ENCODE measurements at places on chromosomes 13 and 19. TPM values are rescaled to one million over a fixed set of nuclear protein-coding genes. Genes with fewer than 3 reads are reported as not detected.

- DNase-seq = no peak
These were observed 489.6 kb upstream of the MIR17HG start for GRCh38 chr13:90857921-90858320.

DNA sequence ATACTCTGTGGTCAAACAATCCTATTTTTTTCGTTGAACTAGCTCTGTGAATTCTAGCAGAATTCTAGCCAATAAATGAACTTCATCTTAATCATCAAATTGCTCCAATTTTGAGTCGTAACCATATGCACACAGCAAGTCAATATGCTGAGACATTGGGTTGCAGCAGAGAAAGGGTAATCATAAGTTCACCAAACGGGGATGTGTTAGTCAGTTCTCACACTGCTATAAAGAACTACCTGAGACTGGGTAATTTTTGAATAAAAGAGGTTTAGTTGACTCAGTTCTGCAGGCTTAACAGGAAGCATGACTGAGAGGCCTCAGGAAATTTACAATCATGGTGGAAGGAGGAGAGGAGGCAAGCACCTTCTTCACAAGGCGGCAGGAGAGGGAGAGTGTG, 67.7 kb upstream of the ABCC4 start:
- no peak for DNase-seq

DNA sequence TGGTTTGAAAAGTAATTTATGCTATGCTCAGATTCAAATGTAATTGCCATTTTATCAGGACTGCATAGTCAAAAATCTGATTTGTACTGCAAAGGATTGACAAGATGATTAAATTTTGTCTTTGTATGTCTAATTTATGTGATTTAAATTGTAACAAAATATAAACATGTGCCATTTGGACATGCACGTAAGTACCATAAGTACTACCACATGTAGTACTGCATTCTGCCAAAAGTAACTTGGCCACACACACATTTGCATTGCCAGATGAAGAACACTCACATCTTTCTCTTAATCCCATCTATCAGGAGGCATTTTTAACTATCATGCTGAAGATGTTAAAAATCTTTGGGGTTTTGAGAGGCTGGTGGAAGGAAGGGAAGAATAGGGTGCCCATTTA, 133.3 kb downstream of the KLF12 start:
- no peak for DNase-seq

- DNase-seq = no peak
These were observed 2.3 kb downstream of the DDX39A start for GRCh38 chr19:14416817-14417231.

- no peak for DNase-seq
These were observed 630 bp downstream of the SPPL2B start for GRCh38 chr19:2329149-2329478.

DNA sequence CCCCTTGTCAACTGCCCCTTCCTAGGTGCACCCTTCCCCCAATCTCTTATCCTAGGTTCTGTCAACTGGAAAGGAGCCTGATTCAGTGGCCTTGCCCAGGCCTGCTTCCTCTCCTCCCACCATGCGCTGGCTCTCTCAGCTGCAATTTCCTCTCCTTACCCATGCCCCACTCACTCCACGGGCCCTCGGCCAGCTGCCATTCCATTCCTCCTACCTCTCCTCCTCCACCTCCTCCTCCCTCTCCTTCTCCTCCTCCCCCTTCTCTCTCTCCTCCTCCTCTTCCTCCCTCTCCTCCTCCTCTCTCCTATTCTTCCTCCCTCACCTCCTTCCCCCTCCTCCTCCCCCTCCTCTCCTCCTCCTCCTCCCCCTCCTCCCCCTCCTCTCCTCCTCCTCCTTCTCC, 9.6 kb upstream of the TIMM44 start:
- DNase-seq = no peak

GRCh38 chr19:47240996-47241918, 10.3 kb upstream of the BBC3 start:
- DNase-seq = peak; percentile 97

GRCh38 chr19:57759096-57759495, 10.4 kb upstream of the ZNF586 start:
- no peak for DNase-seq

DNA sequence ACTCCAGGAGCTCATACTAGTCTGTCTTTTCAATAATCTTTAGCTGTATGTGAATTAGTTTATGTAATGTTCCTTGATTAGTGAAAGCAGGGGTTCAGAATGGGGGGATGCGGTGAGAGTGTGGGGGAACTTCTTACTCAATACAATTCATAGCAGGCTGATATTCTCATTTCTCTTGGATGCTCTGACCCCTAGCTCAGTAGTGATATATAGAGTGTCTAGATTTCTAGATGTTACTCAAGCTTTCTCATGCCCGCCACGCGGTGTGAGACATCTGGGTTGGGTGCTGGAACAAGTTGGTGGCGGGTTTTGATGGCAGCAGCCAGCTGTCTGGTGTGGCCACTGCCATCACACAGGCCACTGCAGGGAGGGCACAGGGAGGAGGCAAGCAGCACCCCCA, 39.3 kb upstream of the FLT1 start:
- DNase-seq = no peak

DNA sequence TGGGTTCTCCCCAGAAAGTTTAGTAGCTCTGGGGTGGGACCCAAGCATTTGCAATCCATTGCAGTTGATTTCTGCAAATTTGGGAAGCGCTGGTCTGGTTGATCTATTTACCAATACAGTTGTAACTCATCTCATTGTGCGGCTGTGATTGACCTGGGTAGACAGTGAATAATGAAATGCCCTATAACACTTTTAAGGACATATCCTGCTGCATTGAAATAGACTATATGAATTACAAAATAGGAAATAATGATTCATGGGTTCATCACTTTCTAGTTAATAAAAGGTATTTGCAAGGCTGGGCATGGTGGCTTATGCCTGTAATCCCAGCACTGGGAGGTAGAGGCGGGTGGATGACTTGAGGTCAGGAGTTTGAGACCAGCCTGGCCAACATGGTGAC, 59.0 kb upstream of the FARP1 start:
- DNase-seq = no peak

- DNase-seq = peak; percentile 96
These were observed 29.4 kb upstream of the PTPRS start for GRCh38 chr19:5369962-5370367.

GRCh38 chr13:54927538-54927937, 1898.9 kb downstream of the OLFM4 start:
- no peak for DNase-seq

DNA sequence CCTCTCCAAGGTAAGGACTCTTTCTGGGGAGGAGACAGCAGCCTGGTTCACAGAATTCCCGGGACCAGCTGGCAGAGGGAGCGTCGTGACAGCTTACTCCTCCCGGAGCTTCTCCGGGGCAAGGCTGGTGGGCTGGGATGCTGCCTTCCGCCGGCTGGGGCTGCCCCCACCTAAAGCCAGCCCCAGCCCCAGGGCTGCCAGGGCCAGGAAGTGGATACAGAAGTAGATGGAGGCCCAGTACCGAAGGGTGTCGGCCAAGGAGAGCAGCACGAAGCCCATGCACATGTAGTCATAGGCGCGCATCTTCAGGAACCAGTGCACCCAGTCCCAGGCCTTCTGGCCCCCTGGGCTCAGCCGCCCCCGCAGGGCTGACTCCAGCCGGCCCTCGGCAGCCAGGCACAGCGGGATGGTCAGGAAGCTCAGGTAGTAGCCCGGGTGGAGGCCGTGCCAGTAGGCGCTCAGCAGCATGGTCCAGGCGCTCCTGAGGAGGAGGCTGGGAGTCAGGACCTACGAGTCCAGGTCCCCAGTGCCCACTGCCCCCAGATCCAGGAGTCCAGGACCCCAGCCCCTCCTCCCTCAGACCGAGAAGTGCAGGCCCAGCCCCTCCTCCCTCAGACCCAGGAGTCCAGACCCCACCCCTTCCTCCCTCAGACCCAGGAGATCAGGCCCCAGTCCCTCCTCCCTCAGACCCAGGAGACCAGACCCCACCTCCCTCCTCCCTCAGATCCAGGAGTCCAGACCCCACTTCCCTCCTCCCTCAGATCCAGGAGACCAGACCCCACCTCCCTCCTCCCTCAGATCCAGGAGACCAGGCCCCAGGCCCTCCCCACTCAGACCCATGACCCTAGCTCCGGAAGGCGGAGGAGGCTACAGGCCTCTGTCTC, 1.2 kb upstream of the TMC4 start:
- DNase-seq = no peak

GRCh38 chr13:112626124-112626523, 38.2 kb upstream of the TUBGCP3 start:
- no peak for DNase-seq

GRCh38 chr13:40974460-40975407, 44.4 kb downstream of the ELF1 start:
- DNase-seq = peak; percentile 64

GRCh38 chr13:24784319-24784718, 20.4 kb downstream of the RNF17 start:
- DNase-seq = no peak

DNA sequence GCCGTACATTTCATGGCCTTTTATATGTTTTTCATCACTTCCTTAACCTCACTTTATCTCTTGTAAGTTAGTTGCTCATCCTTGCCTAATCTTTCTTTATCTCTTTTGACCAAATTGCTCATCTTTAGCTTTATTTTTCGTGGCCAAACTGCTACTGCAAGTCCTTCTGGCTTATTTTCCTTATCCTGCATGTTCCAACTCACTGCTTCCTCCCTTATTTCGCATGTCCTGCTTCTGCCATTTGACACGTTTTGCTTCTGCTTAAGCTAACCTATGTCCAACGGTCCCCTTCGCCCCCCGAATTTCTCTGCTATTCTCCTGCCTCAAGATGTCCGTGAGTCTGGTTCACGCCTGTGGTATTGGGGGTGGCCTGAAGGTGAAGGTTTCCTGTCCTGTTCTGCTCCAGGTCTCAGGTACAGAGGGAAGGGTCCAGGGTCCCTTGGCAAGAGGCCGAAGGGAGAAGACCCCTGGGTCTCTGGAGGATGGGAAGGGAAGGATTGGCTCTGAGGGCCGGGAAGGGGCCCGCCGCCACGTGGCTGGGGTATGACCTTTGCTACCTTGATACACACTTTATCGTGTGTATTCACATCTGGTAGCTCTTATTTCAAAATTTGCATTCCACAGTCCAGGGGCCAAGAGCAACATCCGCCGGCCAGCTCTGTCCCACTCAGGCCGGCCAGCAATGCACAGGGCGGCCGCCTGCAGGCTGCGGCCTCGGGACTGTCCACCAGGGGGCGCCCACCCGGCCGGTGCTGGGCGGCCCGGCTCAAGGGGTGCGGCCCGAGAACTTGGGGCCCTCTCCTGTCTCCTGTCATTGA, 2.9 kb upstream of the C19orf85 start:
- DNase-seq = peak; percentile 90

GRCh38 chr13:60174113-60174512, 10.4 kb upstream of the DIAPH3 start:
- no peak for DNase-seq

GRCh38 chr13:111858571-111858970, 208.4 kb upstream of the SOX1 start:
- no peak for DNase-seq

GRCh38 chr13:76672420-76672819, 213.8 kb downstream of the KCTD12 start:
- no peak for DNase-seq

- DNase-seq = no peak
These were observed 15.9 kb downstream of the ZNF83 start for GRCh38 chr19:52622261-52622660.

GRCh38 chr13:30698488-30699005, 36.8 kb upstream of the ALOX5AP start:
- DNase-seq = peak; percentile 25

DNA sequence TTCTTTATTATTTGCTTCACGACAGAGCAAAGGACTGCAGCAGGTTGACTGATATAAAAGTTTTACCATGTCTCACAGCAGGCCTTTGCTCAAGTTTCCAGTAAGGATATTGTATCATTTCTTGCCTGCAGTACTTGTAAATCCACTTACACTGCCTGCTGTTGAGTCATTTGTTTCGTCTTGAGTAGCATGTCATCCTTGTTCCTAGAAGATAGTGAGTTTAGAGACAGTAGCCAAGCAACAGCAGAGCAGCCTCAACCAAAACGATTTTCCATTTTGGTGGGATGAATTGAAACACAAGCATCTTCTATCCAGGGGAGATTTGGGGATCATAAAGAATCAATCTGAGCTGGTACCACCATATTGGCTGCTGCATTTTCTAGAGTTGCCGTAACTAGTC, 24.0 kb upstream of the ALOX5AP start:
- no peak for DNase-seq

DNA sequence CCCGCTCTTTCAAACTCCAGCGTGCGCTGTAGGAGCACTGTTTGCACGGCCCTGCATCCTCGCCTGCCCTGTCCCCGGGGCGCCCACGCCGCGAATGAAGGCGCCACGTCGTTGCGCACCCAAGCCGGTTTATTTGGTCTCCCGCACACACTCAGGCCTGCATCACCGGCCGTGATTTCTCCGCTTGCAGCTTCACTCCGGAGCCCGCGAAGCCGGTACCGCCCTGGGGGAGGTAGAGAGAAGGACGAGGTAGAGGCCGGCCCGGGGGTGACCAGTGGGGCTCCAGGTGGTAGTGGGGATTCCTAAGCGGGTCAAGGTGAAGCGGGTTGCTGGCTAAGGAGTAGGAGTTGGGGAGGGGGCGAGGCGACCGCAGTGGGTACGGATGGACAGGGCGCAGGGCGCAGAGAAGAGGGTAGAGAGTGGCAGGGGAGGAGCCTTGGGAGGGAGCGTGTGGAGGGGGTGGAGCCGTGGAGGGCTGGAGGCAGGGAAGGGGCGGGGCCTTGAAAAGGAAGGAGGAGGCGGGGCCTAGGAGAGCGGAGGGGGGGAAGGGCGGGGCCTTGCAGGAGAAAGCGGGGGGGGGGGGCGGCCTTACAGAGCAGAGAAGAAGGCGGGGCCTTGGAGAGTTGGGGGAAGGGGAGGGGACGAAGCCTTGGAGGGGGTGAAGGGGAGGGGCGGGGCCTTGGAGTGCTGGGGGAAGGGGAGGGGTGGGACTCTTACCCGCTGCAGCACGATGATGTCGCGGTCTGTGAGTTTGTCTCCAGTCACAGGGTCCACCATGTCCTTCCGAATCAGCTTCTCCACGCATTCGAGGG, 24.6 kb downstream of the NOSIP start:
- peak; percentile 98 for DNase-seq

GRCh38 chr13:23889615-23890607, 711 bp upstream of the MIPEP start:
- DNase-seq = peak; percentile 44

Gene MAST3
- total RNA-seq = 15.1 TPM

Gene DPRX
- not detected for total RNA-seq

Gene TMEM86B
- 5.9 TPM for total RNA-seq

Gene ATP1A3
- total RNA-seq = 0.23 TPM

Gene PLA2G4C
- 1.9 TPM for total RNA-seq

Gene PDE4C
- 1.1 TPM for total RNA-seq

Gene NXNL1
- not detected for total RNA-seq

Gene DCAF15
- total RNA-seq = 67.6 TPM

Gene S1PR4
- total RNA-seq = not detected
